ENCODE measurements at places on chromosomes 2 and 18. TPM values are rescaled to one million over a fixed set of nuclear protein-coding genes. Genes with fewer than 3 reads are reported as not detected.

Gene IGFBP5
- total RNA-seq, result 59.3 TPM

Gene ELOA2
- total RNA-seq, result not detected

Gene GPBAR1
- total RNA-seq, result not detected

Gene RAD51AP2
- 1.2 TPM for total RNA-seq

Gene POTEC
- 0.46 TPM for total RNA-seq

Gene CNRIP1
- total RNA-seq, result 80.5 TPM

Gene OTOS
- total RNA-seq, result not detected
